ENCODE measurements at places on chromosomes 11 and 22. TPM values are rescaled to one million over a fixed set of nuclear protein-coding genes. Genes with fewer than 3 reads are reported as not detected.

GRCh38 chr11:77020734-77021133 lies 13.5 kb upstream of the B3GNT6 start:
- no peak for DNase-seq

GRCh38 chr22:27662359-27663301 lies 138.9 kb downstream of the MN1 start:
- DNase-seq, result no peak

DNA sequence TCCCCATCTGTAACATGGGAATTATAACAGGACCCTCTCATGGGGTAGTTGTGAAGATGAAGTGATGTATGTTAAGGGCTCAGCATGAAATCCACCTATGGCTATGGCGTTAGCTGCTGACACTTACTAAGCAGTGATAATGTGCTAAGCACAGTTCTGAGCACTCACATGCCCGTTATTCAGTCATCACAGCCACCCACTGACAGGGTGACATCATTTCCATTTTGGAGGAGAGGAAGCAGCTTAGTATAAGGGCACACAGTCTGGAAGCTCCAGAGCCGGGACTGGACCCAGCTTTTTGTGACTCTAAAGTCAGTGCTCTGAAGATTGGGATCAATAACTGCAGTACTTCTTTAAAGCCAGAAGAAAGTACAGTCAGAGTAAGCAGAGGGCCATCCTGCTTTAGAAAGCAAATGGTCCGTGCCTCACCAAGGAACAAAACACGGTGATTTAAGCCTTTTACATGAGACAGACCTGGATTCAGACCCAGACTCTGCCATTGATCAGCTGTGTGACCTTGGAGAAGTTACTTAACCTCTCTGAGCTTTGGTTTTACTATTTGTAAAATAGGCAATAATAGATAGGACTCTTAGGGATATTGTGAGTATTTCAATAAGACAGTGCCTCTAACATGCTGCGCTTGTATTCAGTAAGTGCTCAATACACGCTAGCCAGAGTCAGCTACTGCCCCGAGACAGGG lies 61.5 kb downstream of the SGSM1 start:
- DNase-seq, result no peak

DNA sequence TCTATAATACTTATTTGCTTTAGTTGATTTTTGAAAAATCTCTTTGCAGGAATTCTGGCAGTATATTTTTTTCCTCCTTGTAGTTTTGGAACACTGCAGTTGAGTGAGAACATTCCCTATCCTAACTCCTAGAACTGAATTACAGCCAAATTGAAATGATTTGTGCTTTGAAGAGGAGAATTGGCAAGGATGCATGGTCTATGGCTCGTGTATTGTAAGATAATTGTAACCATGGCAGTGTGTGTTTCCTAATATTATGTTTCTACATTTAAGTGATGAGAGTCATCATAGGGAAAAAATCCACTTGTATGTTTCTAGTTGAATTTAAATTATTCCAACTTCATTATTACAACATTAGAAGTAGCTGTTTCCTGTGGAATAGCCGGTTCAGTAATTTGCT lies 80.9 kb upstream of the MYO18B start:
- no peak for DNase-seq

DNA sequence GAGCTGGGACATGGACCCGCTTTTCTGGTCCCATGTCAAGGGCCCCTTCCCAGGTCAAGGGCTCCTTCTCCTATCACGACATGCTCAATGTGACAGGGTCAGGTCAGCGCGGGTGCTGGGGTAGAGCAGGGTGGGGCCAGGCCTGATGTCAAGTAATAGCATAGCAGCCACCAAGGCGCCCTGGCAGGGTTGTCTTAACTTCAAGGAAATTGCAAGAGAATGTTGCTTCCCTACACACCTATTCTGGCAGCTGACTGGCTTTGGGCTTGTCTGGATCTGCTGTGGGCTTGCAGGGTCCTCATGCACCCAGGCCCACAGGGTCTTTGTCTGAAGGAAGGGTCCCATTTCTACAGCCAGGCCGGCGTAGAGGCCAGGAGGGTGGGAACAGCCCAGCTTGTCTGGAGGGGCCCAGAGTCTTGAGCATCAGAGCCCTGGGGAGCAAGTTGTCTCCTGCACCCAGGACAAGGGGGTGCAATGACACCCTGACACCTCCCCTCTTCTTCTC lies 71.4 kb downstream of the BUD13 start:
- DNase-seq, result no peak

GRCh38 chr11:2975594-2975993 lies 16.5 kb downstream of the NAP1L4 start:
- DNase-seq, result peak; percentile 53

DNA sequence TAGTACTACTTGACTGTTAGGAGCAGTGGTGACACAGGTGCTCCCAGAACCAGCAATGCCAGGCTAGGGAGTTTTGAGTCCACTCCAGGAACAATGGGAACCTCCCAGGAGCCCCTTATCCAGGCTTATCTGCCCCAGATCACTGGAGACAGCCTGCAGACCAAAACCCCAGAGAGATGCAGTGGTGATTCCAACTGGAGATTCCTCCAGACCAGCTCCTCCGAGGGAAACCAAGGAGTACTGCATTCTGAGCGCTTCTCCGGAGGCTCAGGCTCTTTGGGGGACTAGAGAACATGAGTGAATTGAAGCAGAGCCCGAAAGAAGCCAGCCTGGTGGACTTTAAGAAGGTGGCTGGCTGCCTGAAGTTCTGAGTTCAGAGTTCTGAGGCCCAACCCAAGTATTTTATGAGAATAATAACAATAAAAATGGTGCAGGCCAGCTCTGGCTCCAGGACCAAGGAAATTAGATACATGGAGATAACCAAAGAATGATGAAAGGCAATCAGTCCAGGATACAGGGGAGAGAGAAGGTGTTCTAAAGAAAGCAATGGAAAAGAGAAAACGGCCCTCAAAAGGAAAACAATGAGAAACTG lies 1.3 kb upstream of the TMEM25 start:
- no peak for DNase-seq

GRCh38 chr11:65894034-65894591 lies 3.6 kb downstream of the CCDC85B start:
- DNase-seq, result peak; percentile 67

DNA sequence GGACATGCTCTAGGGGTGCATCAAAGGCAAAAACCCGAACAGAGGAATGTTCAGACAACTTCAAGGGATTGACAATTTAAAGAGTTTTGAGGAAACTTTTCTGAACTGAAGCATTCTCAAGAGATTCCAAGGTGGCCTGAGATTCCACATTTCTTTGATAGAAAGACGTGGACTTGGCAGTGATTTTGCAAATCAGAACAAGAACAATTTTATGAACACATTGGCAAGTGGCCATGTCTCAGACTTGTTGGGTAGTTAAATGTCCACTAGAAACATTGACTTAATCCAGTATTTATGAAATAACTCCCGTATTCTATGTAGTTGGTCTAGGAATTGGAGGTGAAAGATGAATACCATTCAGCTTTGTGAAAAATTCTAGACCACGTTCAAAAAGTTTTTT lies 13.8 kb downstream of the NCAM1 start:
- no peak for DNase-seq

- no peak for DNase-seq
Observed at GRCh38 chr11:112511911-112512310, 251.3 kb upstream of the PLET1 start.

- no peak for DNase-seq
Observed at GRCh38 chr11:110022548-110022947, 70.6 kb upstream of the ZC3H12C start.

DNA sequence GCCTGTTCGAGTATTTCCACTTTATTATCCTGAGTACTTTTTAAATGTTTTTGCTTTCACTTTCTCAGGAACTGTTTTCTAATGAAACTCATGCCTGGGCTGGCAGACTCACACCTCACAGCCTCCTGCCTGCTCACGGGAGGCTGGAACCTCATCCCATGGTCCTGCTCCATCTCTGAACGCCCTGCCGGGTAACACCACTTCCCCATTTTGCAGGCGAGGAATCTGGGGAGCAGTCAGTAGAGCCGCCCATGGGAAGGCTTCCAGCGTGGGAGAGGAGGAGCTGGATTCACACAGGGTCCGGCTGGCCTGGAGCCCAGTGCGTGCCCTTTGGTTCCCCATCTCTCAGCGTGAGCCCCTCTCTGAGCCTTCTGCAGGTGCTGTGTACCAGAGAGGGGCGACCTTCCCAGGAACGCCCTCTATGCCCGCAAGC lies 53.6 kb downstream of the SCUBE1 start:
- no peak for DNase-seq

- no peak for DNase-seq
Observed at GRCh38 chr11:69154211-69154913, 1.4 kb upstream of the SMIM38 start.

GRCh38 chr22:21094911-21095772 lies 49.4 kb downstream of the LRRC74B start:
- no peak for DNase-seq

- no peak for DNase-seq
Observed at GRCh38 chr11:45546366-45546765, 119.1 kb downstream of the CHST1 start.

DNA sequence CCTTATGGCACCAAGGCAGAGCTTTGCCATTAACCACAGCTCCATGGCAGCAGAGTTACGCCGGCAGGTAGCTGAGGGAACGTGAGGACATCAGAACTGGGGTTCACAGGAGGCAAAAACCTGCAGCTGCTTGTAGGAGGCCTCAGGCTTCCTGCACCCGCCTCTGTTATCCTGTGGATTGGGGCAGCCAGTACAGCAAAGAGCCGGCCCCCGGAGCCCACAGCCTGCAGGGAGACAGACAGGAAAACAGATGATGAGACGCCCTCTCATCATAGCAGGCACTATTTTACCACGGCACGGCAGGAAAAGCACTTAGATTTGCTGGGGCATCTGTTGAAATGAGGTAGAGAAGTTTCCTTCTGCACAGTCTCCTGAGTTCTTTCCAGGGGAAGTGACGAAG lies 870.3 kb downstream of the TBC1D22A start:
- DNase-seq, result no peak

DNA sequence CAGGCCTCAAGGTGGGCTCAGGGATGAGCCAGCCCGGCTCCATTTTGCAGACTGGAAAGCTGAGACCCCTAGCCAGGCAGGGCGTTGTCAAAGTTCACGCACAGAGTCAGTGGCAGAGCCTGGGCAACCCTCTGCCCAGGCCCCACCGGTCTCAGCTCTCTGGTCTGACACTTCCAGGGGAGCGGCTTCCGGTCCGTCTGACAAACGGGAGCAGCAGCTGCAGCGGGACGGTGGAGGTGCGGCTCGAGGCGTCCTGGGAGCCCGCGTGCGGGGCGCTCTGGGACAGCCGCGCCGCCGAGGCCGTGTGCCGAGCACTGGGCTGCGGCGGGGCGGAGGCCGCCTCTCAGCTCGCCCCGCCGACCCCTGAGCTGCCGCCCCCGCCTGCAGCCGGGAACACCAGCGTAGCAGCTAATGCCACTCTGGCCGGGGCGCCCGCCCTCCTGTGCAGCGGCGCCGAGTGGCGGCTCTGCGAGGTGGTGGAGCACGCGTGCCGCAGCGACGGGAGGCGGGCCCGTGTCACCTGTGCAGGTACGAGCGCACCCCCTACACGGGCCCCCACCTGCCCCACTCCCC lies 36.0 kb downstream of the CD6 start:
- DNase-seq, result no peak

DNA sequence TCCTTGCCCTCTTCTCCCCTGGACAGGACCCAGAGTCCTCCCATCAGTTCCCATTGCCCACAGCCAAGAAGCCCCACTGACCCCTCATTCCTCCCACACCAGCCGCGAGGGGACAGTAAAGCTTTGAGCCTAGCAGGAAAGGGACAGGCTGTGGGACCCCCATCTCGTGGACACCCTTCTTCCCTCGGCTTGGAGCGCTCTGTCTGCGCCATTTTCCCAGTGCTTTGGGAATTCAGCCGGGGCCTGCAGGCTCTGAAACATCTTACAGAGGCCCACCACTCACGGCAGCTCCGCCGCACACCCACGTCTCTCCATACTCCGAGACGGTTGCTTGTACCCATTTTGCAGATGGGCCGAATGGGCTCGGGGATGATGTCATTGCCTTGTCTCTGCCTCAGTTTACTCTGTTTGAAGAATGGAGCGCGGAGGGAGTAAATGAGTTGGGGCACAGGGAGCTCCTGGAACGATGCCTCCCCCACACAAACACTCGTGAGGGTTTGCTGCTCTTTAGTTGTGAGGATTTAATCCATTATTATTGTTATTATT lies 447.7 kb downstream of the TBC1D22A start:
- DNase-seq, result peak; percentile 14

DNA sequence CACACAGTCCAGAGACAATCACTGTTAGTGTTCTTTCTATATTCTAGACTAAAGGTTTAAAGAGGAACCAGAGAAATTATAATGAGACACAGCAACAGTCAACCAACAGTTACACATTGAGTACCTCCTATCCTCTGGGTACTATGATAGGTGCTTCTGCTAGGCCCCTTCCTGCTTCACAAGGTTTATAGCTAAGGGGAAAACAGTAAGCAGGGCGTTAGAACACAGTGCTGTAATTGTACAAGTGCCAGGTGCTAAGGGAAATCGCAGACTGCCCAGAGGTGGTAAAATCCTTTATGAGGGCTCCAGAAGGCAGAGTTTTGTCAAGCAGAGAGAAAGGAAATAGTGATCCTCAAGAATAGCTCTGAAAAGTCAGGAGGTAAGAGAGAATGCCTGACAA lies 297.2 kb upstream of the FAT3 start:
- no peak for DNase-seq

DNA sequence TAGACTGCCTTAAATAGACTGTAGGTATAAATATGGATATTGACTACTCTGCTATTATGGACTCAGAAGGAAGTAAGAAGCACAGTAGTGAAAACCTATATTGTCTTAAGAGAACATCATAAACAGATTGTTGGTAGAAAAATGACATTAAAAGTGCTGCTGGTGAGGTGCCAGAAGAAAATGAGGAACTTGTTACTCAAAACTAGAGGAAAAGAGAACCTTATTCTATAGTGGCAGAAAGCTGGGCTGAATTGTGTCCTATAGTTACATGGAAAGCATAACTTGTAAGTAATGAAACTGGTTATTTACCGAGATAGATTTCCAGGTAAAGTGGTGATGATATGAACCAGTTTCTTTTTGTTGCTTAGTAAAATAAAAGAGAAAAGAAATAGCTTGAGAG lies 109.7 kb upstream of the CTSC start:
- DNase-seq, result no peak

GRCh38 chr11:12092714-12093113 lies 17.7 kb upstream of the MICAL2 start:
- no peak for DNase-seq

- DNase-seq, result no peak
Observed at GRCh38 chr11:33185756-33186155, 24.5 kb upstream of the CSTF3 start.

DNA sequence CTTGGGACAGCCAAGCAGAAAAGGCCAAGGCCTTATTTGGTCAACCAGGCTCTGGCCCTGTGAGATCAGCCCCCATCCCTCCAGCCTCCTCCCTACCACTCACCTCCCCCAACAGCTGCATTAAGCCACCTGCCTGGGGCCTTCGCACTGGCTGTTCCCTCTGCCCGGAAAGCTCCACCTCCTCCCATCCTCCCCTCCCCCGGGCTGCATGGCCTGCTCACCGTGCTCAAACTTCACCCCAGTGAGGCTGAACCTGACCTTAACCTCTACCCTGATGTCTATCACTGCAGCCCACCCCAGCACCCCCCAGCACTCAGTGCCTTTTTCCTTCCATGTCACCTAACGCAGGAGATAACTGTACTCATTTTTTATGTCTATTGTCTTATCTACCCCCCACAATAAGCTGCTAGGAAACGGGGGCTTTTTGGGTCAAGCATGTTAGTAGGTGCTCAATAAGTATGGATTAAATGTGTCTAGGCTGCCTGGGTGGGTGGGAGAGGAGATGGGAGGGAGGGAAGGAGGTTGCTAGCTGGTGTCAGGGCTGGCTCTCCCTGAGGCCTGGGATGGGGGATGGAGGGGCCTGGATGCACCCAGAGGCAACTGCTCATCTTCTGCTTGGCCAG lies 912 bp downstream of the PTPRCAP start:
- peak; percentile 80 for DNase-seq

DEUP1 gene
- not detected for total RNA-seq

GLYATL2 gene
- not detected for total RNA-seq

VSIG10L2 gene
- total RNA-seq, result not detected

PGM2L1 gene
- total RNA-seq, result 9.3 TPM
